ENCODE measurements at places on chromosomes 5 and 9.

DNA sequence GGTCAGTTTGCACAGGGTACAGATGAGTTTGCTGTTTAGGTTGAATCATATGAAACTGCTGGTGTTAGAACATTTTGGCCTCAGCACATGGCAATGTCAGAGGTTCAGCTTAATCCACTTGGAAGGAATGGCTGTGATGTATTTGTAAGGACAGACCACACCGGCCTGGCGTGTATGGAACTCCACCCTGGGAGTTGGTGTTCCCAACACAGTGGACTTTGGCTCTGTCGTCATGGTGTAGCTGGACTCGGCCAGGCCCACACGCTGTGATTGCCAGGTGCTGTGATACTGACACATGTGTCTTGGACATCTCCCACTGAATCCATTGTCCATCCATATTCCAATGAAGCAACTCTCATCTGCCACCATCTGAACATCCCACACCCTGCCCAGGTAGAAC lies 90.3 kb downstream of the ZNF618 start:
- DNase-seq: no peak

DNA sequence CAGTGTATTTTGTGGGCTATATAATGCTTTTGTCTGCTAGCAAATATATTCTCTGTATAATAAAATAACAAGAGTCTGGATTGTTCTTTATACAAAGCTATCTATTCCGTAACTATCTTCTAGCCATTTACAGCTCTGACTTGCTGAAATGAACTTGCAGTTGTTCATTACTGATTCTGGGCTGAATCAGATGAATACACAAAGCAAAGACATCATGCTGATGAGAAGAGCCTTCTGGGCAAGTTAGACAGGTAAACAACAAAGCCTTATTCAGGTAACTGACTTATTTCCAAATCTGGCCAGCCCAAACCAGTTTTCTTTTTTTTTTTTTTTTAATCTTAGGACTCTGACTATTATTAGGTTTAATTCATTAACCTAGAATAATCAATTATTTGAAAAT lies 255.5 kb downstream of the KIAA0825 start:
- no peak for DNase-seq

DNA sequence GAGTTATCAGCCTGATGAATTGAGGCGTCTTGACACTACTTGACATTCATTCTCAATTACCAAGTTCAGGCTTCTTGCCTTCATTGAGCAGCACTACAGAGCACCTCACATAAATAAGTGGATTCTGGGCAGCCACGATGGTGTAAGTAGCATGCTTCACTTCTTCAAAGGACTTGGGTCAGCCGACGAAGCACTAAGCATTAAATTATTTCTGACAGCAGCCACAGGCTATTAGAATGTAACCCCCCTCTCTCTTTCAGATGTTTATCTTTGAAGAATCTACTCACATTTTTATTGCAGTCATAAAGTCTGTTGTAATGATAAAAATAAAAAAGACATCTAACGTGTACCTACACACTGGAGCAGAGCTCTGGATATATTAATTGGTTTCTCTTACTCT lies 45.9 kb upstream of the VPS13A start:
- DNase-seq: no peak

- DNase-seq: no peak
Measured at GRCh38 chr9:4318326-4318725, 18.5 kb upstream of the GLIS3 start.
